Activated CD4-positive, alpha-beta T cell treated with anti-CD3 and anti-CD28 coated beads, Interleukin-2, amount 50 U/mL, for 48 hours (primary cell): ENCODE measurements at places on chromosomes 4 and X.
A peak's percentile ranks its signal among the peaks of the same experiment; 100 is the strongest.

DNA sequence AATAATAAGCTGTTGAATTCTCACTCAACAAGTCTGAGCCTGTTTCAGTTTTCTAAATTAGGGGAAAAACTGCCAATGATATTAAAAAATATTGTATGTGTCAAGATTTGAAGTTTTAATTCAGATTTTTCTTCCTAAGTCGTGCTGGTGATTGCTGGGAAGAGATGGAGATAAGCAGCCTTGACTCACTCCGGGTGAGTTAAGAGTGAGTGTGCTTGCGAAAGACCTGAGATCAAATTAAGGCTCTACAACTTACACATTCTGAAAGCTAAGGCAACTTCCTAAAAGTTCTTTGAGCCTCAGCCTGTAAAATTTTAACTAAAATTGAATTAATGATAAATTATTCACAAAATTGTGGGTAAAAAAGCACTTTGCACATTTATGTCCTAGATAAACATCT is 1441.2 kb downstream of the PCDH7 start:
- DNase-seq, result no peak

DNA sequence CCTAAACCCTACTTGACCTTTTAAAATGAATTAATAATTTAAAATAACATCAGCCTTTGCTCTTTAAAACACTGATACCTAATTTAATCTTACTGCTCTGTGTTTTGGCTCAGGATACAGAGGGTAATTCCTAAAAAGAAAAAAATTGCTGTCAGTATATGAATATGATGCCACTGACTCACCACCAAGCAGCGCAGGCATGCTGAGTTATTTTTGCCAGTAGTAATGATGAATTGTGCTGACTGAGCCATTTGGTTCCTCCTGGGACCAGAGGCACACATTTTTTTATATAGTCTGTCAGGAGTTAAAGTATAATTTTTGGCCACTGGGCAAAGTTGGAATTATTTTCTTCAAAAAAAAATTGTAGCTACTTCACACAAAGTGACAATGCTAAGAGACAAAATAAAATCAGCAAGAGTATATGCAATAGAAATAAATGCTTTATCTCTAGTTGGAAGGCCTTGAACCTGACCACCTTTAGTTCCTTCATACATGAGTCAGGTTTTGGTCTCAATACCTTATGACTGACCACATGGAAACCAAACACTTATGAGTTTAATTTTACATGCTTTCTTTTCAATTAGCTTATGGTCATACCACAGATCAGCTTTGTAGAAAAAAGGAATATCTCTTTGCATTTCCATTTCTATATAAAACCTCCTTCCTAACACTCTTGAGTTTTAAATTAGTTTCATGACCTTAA is 115.1 kb downstream of the PPP3CA start:
- peak; percentile 13 for DNase-seq

DNA sequence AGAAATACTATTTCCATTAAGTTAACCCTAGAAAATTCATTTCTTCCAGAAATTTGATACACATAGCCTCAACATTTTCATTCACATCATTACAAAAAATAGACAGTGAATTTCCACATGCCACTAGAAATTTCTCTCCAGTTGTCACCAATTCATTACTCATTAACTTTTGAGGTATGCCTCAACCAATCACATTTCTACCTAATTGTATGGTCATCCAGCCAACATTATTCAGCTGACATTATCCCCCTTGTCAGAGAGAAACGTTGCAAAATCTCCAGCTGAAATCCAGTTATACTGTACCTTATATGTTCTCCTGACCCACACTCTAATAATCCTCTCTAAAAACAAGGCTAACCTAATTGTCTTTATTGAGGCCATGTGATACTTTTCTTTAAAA is 24.8 kb downstream of the FRYL start:
- no peak for DNase-seq

DNA sequence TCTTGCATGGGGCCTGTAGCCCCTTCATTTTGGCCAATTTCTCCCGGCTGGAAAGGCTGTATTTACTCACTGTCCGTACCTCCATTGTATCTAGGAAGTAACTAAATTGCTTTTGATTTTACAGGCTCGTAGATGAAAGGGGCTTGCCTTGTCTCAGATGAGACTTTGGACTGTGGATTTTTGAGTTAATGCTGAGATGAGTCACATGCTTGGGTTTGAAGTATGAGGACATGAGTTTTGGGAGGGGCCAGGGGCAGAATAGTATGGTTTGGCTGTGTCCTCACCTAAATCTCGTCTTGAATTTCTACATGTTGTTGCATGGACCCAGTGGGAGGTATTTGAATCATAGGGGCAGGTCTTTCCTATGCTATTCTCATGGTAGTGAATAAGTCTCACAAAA is 407.6 kb upstream of the NDST3 start:
- DNase-seq, result no peak

GRCh38 chr4:186486172-186486571 is 69.2 kb downstream of the MTNR1A start:
- no peak for DNase-seq
